NCI-H1930 (cell line): ENCODE measurements at places on chromosomes 4 and X.
A peak's percentile ranks its signal among the peaks of the same experiment; 100 is the strongest.

DNA sequence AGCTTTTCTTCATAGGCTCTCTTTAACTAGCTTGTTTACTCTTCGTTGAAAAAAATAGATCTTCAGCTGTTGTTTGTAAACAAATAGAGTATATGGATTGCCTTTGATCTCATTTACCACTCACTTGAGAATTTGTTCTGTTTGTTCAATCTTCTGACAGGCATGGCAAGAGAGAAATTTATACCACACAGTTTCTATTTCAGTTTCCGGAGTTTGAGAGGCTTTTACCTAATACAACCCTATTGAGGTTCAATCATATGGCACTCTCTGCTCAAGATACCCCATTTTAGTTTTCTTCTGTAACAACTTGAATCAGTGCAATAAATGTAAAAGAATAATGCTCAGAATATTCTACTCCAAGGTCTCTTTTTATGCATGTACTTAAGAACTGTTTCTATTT lies 148.0 kb downstream of the EMCN start:
- DNase-seq, result no peak

DNA sequence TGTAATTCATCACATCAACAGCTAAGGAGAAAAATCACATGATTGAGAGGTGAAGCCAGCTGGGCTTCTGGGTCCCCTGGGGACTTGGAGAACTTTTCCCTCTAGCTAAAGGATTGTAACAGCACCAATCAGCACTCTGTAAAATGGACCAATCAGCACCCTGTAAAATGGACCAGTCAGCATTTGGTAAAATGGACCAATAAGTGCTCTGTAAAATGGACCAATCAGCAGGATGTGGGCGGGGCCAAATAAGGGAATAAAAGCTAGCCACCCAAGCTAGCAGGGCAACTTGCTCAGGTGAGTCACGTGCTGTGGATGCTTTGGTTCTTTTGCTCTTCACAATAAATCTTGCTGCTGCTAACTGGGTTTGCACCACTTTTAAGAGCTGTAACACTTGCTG lies 1248.3 kb downstream of the PCDH18 start:
- DNase-seq, result no peak

DNA sequence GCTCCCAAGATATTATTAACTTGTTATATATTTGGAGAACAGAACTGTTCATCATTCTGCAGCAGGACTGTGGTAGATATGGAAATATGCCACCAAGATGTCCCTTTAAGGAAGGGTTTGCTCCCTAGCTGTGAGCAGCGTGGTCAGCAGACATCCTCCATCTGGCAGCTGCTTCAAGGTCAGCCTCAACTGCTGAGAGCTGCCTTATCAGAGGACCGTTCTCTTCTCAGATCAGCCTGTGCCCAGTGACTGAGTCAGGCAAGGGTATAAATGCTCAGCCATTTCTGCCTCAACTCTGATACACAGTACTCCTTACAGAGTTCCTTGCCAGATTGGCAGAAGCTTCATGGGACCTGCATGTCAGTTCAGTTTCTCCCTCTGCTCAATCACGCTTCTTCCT lies 63.4 kb upstream of the MAGEB2 start:
- DNase-seq, result no peak

DNA sequence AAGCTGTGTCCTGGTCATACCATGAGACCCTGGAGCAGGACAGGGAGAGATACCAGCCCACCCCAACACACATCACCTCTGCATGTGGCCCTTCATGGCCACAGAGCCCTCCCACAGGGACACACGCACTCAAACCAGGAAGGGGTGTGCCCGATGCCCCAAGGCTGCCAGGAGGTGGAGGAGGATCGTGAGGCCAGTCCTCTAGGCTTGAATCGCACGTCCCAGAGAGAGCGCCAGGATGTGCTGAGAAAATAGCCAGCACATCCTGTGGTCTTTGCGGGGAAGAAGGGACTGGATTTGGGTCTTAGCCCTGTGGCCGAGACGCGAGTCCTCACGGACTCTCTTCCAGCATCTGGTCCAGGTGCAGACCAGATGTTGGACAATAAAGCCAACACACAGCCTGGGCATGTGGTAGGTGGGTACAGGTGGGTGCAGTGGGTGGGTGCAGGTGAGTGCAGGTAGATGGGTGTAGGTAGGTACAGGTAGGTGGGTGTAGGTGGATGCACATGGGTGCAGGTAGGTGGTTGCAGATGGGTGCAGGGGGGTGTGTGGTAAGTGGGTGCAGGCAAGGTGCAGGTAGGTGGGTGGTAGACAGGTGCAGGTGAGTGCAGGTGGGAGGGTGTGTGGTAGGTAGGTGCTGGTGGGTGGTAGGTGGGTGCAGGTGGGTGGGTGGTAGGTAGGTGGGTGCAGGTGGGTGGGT lies 94.3 kb upstream of the AFAP1 start:
- no peak for DNase-seq

DNA sequence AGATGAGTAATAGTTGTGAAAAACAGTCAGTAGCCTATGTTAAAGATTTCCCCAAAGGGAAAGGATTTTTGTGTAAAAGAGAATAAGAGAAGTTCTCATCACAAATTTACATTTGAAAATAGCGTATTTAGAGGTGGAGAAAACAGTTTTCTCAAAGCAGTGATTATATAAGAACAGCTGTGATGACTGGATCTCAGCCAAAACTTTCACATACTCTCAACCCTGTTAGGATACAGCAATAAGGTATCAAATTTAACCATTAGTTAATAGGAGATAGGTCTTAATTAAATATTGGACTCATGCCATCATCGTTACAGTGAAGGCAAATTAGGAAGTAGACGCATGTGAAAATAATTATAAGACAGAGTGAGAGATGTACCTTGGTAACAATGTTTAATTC lies 622.7 kb downstream of the PCDH18 start:
- peak; percentile 5 for DNase-seq

DNA sequence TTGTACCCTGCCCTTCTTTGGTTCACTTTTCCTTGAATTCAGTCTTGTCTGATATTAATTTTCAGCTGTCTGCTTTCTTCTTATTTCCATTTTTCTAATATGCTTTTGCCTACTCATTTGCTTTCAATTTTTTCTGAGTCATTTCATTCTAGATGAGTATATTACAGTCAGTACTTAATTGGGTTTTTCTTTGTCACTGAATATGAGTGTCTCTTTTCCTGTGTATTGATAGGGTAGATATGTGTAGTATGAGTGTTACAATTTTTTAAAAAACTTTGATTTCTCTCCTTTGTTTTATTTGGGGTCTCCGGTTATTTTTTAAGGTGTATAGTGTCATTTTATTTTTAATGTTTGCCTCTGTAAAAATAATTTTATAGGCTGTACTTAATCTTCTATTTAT lies 222.2 kb downstream of the IDS start:
- no peak for DNase-seq

GRCh38 chrX:134746410-134746785 lies 88.1 kb upstream of the PLAC1 start:
- no peak for DNase-seq

GRCh38 chr4:11338956-11339782 lies 89.5 kb downstream of the HS3ST1 start:
- no peak for DNase-seq

DNA sequence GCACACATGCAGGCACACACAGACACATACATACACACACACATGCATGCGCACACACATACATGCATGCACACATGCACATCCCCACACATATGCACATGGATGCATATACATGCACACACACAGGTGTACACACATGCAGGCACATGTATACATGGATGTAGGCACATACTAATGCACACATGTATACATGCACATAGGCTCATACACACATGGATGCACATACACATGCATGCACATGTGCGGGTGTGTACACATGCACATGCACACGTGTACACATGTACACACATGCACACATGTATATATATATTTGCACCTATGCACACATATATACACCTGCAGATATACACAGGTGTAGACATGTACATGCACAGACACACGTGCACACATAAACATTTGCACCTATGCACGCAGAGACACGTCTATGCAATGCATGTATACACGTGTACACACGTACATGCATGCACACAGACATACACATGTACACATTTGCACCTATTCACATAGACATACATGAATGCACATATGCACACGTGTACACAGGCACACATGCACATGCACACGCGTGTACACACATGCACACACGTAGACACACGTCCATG lies 4.0 kb downstream of the PLCXD1 start:
- DNase-seq, result no peak

DNA sequence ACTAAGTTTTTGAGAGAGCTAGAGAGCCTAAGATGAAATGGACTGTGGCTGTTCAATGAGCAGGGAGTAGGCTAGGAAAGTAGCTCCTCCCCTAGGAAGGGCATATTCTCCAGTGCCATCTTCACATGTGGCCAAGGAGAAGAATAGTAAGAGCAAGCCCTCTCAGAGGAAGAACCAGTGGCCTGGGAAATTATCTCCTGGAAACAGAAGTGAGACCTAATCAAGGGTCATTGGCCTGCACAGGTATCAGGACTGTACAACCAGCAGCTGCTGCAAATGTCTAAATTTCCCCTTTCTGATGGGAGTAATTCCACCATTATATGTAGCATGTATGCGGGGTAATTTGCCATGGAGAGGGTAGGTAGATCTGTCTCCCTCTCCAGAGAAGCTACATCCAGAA lies 334.8 kb upstream of the RASGEF1B start:
- DNase-seq, result no peak

DNA sequence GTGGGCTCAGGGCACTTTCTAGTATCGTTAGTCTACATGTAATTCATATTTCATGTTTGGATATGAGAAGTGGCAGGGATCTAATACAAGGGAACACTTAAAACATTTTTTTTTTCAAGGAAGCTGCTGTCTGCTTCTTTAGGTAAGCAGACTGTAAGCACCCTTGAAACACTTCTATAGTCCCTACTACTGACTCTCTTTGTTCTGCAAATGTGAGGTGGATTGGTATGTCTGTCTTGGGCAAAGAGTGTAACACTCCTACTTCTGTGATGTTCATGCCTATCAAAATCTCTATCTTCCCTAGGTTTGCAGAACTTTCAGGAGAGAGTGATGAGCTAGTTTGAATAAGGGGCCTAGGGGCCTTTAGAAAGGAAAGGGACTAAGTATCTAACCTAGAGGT lies 93.9 kb downstream of the ZNF330 start:
- no peak for DNase-seq

DNA sequence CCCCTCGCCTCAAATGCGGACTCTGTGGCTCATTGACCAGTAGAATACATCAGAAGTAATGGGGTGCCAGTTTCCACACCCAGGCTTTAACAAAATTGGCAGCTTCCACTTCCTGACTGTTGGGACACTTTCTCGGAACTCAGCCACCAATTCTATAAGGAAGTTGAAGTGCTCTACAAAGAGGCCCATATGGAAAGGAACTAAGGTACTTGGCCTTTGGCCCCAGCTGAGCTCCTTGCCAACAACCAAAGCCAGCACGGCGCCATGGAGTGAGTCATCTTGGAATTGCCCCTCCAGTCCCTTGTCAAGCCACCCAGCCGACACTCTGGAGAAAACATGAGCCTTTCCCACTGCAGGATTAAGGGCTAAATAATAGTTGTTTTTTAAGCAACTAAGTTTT lies 262.2 kb upstream of the INTU start:
- no peak for DNase-seq
